ENCODE measurements at places on chromosomes 16 and 17.

DNA sequence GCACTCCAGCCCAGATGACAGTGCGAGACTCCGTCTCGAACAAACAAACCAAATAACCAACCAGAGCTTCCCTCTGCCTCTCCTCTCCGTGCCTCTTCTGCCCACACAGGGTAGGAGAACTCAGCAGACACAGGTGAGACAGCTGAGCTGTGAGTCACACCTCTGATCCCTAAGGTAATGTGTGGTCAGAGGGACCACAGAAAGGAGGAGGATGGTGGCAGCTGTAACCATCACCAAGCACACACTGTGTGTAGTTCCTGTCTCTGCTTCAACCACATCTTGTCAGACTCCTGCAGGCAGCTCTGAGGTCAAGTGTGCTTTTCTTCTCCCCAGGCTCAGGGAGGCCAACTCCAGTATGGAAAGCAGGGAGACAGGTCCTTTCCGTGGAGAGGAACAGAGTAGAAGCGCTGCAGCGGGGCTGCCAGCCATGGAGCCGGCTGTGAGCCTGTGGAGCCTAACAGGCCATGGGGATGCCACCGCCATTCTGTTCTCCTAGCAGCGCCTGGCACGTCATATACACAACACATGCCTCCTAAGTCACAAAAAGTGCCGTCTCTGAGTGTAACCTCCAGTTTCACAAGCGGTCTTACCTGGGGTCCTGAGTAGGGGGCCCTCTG lies 7.1 kb downstream of the NUDT16L1 start:
- no peak for DNase-seq

- no peak for DNase-seq
Measured at GRCh38 chr16:9333469-9333868, 242.0 kb downstream of the HAPSTR1 start.

DNA sequence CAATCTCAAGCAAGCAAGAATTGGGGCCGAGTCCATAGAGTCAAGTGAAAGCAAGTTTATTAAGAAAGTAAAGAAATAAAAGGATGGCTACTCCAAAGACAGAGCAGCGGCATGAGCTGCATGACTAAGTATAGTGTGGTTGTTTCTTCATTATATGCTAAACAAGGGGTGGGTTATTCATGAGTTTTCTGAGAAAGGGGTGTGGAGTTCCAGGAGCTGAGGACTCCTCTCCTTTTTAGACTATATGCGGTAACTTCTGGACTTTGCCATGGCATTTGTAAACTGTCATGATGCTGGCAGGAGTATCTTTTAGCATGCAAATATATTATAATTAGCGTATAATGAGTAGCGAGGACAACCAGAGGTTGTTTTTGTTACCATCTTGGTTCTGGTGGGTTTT lies 819.9 kb downstream of the KCNJ2 start:
- no peak for DNase-seq

- DNase-seq: no peak
Measured at GRCh38 chr17:62014526-62014925, 50.6 kb downstream of the MED13 start.

DNA sequence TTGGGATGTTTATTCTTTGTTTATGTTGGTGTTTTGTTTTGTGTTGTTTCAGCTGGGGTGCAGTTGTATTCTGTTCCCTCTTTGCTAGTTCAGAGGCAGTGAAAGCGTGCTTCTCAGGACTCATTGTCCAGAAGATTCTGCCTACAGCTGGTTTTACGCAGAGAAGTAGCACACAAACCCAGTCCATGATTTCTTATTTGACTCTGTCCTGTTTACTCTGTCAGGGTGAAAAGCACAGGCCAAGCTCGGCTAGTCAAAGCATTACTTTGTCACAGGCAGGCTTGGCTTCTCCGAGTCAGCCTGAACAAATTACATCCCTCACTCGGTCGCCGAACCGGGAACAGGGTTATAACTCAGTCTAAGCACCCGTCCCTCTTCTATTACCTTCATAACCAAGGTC lies 435.0 kb downstream of the MAF start:
- no peak for DNase-seq

Data from fibroblast of mammary gland (primary cell).